Activated T-helper 1 cell treated with anti-CD3 and anti-CD28 coated beads, Interleukin-12 subunit alpha, Interleukin-12 subunit beta, Interleukin-2, Interleukin-4 antibody, amounts not matched to agents 30 ng/mL and 10 ng/mL and 1 ng/mL, durations not matched to agents 14 hours and 24 hours and 36 hours (primary cell): ENCODE measurements at places on chromosomes 3 and 15. TPM values are rescaled to one million over a fixed set of nuclear protein-coding genes. Genes with fewer than 3 reads are reported as not detected.

- DNase-seq = no peak
Observed at GRCh38 chr15:88624971-88625490, 3.9 kb downstream of the AEN start.

- no peak for DNase-seq
Observed at GRCh38 chr15:46660096-46660842, 1025.4 kb downstream of the SQOR start.

DNA sequence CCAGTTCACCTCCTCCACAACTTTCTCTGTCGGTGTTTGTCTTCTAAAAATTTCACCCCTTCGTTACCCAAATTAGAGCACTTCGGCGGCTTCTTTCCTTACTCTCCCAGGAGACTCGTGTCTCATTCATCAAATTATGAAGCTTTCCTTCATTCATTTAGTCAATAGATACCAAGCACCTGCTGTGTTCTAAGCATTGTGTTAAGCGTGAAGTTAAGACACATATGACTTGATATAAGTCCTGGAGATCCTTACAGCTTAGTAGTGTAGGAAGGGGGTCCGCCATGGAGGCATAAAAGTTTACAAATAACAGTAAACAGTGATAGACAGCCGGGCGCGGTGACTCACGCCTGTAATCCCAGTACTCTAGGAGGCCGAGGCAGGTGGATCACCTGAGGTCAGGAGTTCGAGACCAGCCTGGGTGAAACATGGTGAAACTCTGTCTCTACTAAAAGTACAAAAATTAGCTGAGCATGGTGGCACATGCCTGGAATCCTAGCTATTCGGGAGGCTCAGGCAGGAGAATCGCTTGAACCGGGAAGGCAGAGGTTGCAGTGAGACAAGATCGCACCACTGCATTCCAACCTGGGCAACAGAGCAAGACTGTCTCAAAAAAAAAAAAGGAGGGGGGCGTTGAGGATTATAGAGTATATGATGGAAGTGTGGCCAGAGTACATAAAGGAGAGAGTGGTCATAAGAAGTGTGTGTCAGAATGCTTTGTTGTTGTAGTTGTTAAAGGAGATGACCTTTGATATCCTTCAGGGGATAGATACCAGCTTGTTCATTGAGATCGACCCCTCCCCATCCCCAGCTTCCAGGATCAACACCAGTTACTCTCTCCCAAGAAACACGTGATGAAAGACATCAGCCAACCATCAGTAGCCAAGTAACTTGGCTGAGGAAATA, 744 bp upstream of the CCDC32 start:
- no peak for DNase-seq

DNA sequence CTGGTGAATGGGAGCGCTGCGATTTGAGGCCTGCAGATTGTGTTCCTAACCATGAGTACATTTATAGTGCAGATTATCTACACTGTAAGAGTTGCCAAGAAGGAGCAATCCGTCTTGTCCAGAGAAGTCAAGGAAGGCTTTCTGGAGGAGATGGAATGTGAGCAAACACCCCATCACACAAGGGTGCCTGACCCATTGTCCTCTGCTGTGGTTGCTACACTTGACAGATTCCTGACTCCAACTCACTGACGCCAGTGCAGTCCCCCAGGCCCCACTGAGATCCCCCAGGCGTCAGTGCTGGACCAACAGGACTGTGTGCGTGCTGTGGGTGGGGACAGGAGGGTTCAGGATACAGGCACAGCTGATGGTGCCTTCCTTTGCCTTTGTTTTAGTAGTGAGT, 135.9 kb upstream of the TPM1 start:
- no peak for DNase-seq

- DNase-seq = no peak
Observed at GRCh38 chr15:91151781-91152563, 51.9 kb downstream of the SV2B start.

- DNase-seq = no peak
Observed at GRCh38 chr3:9669720-9670432, 20.6 kb downstream of the MTMR14 start.

GRCh38 chr15:40239693-40240618, 1.1 kb downstream of the PAK6 start:
- no peak for DNase-seq

DNA sequence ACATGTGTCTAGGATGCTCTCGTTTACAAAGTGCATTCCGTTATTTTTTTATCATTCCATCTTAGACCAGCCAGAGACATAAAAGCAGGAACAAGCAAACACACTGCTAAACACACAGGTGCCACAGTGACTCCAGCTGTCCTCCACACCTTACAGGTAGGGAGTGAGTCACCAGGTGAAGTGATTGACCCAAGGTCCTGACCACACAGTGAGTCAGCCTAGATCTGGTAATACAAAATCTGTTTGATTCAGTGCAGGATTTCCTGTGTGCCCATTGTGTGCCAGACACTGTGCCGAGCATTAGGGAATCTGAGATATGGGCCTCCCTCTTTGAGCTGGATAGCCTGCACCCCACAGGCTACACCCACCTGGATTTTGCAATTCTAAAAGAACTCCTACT, 16.7 kb upstream of the BFSP2 start:
- no peak for DNase-seq

DNA sequence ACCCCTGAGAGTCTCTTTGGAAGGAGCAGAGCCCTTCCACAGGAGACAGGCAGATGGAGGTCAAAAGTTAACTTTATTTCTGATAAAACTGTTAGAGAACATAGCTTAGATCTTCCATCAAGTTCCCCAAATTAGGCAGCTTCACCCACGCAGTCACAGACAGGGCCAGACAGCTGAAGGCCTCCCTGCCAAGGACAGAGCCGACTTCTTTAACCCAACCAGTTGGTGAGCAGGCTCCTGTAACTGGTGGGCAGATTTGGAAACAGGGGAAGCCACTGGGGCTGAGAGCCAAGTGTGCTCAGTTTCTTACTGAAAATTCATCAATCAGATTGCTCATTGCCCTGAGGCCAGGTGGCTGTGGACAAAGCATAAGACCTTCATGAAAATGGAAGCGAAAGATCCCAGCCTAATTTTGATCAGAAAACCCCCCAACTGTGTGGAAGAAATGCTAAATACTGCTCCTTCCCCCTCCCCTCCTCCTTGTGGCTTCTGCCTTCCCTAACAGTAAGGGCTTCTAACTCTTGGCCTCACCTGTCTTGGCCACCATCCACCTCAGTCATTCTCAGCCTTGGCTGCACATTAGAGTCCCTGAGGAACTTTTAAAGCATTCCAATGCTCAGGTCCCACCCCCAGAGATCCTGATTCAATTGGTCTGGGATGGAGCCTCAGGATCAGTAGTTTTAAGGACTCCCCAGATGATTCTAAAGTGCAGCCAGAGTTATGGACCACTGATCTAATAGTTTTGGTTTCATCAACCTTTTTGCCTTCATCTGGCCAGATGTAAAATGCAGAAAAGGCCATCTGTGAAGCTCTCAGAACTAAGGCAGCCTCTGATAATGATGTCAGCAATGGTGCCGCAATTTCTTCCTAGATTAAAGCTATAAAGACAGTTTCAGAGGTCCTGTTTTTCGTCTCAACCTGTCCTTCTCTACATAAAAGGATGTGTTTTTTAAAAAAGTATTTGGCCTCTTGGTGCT, 11.5 kb downstream of the CLRN1 start:
- no peak for DNase-seq

- no peak for DNase-seq
Observed at GRCh38 chr15:23646165-23647000, 1.3 kb downstream of the MAGEL2 start.

GRCh38 chr3:48835650-48836366, 11.9 kb downstream of the PRKAR2A start:
- DNase-seq = no peak

WDR5B gene
- 4.3 and 5.6 TPM in 2 replicates for total RNA-seq

DLL4 gene
- 0.29 and 0.36 TPM in 2 replicates for total RNA-seq

HIGD2B gene
- total RNA-seq = 0.29 TPM in 1 of 2 replicates, not detected in the other

SRPRB gene
- total RNA-seq = 108 and 115 TPM in 2 replicates

TNNC1 gene
- 0.32 and 0.67 TPM in 2 replicates for total RNA-seq

CDC25A gene
- total RNA-seq = 50.9 and 52.6 TPM in 2 replicates

RPP25 gene
- total RNA-seq = 13.3 and 15.3 TPM in 2 replicates
